ENCODE measurements at places on chromosomes 3 and 15.
A peak's percentile ranks its signal among the peaks of the same experiment; 100 is the strongest.

DNA sequence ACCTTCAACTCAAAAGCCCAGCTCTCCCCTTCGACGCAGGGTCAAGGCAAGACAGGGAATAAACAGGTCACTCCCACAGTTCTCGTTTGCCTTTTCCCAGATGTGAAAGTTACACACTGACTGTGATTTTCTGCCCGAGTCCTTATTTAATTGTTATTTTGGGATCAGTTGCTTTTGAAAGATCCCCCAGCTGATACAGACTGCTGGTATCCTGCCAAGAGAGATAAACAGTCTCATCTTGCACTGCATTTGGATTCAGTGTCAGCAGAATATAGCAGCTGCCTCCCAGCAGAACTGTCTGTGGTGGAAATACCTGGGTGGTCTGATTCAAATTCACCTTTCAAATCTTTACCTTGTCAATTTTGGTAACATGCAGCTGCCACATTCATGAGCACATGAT lies 56.0 kb upstream of the FAM3D start:
- no peaks in the 10 kb centered on the region for H3K27me3 ChIP-seq
- H3K36me3 ChIP-seq: no peaks in the 10 kb centered on the region
- no peak overlapping the region for H3K27ac ChIP-seq
- no peak overlapping the region for H3K4me3 ChIP-seq
- H3K4me1 ChIP-seq: no peaks in the 10 kb centered on the region

GRCh38 chr15:74217907-74218885 lies 15.6 kb upstream of the STRA6 start:
- no peak overlapping the region for H3K27ac ChIP-seq
- H3K27me3 ChIP-seq: peaks cover 52% of the 10 kb centered on the region
- H3K4me3 ChIP-seq: no peak overlapping the region

GRCh38 chr3:51789437-51789836 lies 10.4 kb upstream of the IQCF6 start:
- H3K27me3 ChIP-seq: no peaks in the 10 kb centered on the region
- no peak for DNase-seq
- no peak overlapping the region for H3K4me3 ChIP-seq
- no peaks in the 10 kb centered on the region for H3K4me1 ChIP-seq
- H3K27ac ChIP-seq: no peak overlapping the region
- no peaks in the 10 kb centered on the region for H3K36me3 ChIP-seq

DNA sequence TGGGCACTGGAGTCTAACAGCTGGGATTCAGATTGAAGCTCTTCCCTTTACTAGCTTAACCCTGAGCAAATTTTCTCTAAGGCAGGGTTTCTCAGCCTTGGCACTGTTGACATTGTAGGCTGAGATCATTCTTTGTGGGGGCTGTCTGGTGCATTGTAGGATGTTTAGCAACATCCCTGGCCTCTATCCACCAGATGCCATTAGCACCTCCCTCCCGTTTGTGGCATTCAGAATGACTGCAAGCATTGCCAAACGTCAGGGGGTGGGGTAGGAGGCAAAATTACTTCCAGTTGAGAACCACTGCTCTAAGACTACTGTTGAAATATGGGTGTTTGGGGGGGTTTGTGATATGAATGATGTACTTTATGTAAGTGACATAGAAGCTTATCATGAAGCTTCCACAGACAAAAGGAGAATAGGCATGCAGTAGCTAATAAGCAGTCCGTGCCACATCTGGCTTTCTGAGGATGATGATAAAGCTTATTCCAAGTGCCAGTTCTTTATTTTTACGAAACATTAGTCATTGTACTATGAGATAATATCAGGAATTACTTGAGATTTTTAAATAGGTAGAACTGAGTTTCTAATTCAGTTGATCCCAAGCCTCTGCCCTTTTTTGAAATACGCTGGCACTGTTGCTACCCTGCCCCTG lies 39.3 kb downstream of the NKIRAS1 start:
- H3K36me3 ChIP-seq: peaks cover 5% of the 10 kb centered on the region
- H3K27me3 ChIP-seq: no peaks in the 10 kb centered on the region
- peaks cover 3% of the 10 kb centered on the region for H3K4me1 ChIP-seq
- no peak overlapping the region for H3K27ac ChIP-seq
- no peak overlapping the region for H3K4me3 ChIP-seq

DNA sequence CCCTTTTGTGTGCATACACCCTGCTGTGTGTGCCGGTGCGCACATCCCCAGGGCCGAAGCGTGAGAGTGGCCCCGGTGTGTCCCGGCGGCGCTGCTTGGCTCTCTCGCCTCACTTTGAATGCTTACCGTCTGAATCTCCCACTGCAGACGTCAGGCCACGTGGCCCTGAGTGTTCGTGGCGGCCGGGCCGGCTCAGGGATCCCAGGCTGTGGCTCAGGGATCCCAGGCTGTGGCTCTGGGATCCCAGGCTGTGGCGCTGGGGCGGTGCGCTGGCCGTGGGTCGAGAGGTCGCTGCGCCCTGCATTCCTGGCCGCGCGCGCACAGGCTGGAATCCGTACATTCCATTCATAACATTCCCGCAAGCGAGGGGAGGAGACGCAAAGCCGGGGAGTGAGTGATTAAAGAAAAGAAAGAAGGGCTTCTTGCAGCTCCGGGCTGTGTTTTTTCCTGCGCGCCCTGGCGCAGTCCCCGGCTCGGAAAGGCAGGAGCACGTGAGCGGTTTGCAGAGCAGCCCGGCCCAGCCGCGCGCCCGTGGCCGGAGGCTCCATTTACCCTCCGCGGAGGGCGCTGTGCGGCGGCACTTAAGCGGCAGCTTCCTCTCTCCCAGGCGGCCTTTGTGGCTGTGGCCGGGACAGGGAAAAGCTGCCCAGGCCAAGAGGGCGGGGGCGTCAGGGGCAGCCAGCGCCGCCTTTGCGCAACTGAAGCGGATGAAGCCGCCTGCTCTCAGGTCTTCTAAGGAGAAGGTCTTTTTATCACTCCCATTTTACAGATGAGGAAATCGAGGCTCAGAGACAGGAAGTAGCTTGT lies 87.0 kb upstream of the ALDH1L1 start:
- H3K4me3 ChIP-seq: no peak overlapping the region
- H3K27ac ChIP-seq: no peak overlapping the region
- DNase-seq: no peak

DNA sequence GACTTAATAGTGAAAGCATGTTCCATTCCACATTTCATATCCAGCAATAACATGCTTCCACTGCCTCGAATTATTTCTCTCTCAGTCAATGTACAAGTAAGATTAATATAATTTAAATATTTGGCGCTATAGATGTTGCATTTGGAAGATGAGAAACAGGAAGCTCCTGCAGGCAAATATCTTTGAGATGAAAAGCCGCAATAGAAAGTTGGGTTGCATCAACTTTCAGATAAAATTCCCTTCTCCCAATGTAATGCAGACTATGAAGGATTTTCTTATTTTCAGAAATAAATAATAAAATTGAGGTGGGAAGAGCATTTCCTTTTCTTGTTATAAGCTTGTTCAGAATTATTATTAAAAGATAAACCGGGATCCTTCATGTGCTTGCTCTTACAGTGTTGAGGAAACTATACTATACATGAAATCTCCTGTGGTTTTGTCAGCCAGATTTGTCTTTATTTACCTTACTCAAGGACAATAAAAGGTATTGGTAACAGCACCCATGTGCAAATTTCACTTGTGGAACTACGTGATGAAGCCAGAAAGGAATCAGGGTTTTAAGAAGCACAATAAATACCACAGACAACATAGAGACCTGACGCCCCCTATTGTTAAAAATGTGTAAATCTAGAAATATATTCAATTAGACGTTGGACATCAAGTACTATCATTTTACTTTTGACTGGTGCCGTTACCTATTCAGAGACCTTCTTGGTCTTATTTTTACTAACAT lies 307.0 kb downstream of the ARPP21 start:
- DNase-seq: peak; percentile 2
- no peaks in the 10 kb centered on the region for H3K4me1 ChIP-seq
- H3K27ac ChIP-seq: no peak overlapping the region
- H3K4me3 ChIP-seq: no peak overlapping the region
- H3K27me3 ChIP-seq: no peaks in the 10 kb centered on the region
- no peaks in the 10 kb centered on the region for H3K36me3 ChIP-seq

DNA sequence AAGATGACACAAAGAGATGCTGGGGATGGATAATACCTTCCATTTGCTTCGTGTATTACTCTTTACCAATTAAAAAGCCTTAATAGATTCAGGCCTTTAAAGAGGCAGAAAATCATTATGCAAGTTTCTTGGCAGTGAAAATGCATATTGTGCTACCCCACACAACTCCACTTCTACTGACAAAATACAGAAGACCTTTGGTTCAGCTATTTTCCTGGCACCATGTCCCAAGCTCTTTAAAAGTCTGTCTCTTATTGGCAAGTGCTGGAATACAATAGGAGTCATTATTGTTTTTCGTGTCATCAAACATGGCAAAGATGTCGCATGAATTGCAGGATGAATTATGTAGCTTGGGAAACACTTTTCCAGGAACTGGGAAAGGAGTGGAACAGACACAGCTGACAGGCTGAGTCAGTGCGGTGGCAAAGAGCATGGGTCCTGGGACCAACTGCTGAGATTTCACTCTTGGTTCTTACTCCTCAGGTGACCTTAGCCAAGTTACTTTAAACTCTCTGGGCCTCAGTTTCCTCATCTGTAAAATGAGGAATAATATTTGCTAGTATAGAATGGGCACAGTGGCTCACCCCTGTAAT lies 5.5 kb upstream of the TSPAN3 start:
- DNase-seq: no peak
- no peak overlapping the region for H3K4me3 ChIP-seq
- H3K4me1 ChIP-seq: no peaks in the 10 kb centered on the region
- no peak overlapping the region for H3K27ac ChIP-seq
- H3K36me3 ChIP-seq: no peaks in the 10 kb centered on the region
- peaks cover 32% of the 10 kb centered on the region for H3K27me3 ChIP-seq

GRCh38 chr3:127781411-127782001 lies 40.8 kb downstream of the MGLL start:
- H3K36me3 ChIP-seq: no peaks in the 10 kb centered on the region
- no peak for DNase-seq
- no peak overlapping the region for H3K4me3 ChIP-seq
- no peaks in the 10 kb centered on the region for H3K4me1 ChIP-seq
- no peak overlapping the region for H3K27ac ChIP-seq
- H3K27me3 ChIP-seq: peaks cover 6% of the 10 kb centered on the region

DNA sequence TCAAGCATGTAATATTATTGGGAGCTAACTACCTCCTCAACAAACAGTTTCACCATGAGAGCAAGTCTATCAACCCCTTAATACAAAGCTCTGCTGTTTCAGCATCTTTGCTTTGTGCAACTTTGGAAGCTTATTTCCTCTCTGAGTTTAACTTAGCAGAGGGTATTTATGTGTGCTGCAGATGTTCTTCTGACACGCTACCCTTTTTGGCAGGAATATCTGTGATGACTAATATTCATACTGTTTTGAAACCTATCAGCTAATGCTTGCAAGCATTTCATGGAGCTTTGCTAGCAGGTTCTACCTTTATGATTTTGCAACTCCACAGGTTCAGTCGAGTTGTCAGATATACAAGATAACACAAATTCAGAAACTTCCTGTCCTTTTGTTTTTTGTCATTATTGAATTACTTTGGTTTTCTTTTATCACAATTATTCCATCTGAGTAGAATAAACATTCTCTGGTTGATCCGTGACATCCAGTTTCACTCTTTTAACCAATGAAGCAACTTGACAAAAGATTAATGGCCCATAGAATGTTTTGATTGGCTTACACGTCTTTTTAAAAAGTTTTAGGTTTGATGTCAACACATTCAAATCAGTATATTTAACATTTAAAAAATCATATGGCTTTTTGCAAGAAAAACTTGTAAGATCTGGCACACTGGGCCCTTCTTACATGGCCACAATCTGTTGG lies 1.7 kb upstream of the SLC9A9 start:
- no peaks in the 10 kb centered on the region for H3K27me3 ChIP-seq
- H3K4me3 ChIP-seq: no peak overlapping the region
- H3K36me3 ChIP-seq: no peaks in the 10 kb centered on the region
- no peak for DNase-seq

- H3K27ac ChIP-seq: no peak overlapping the region
- no peaks in the 10 kb centered on the region for H3K4me1 ChIP-seq
- no peaks in the 10 kb centered on the region for H3K27me3 ChIP-seq
- no peaks in the 10 kb centered on the region for H3K36me3 ChIP-seq
- H3K4me3 ChIP-seq: no peak overlapping the region
- no peak for DNase-seq
Measured at GRCh38 chr3:116340680-116341216, 104.5 kb downstream of the LSAMP start.

DNA sequence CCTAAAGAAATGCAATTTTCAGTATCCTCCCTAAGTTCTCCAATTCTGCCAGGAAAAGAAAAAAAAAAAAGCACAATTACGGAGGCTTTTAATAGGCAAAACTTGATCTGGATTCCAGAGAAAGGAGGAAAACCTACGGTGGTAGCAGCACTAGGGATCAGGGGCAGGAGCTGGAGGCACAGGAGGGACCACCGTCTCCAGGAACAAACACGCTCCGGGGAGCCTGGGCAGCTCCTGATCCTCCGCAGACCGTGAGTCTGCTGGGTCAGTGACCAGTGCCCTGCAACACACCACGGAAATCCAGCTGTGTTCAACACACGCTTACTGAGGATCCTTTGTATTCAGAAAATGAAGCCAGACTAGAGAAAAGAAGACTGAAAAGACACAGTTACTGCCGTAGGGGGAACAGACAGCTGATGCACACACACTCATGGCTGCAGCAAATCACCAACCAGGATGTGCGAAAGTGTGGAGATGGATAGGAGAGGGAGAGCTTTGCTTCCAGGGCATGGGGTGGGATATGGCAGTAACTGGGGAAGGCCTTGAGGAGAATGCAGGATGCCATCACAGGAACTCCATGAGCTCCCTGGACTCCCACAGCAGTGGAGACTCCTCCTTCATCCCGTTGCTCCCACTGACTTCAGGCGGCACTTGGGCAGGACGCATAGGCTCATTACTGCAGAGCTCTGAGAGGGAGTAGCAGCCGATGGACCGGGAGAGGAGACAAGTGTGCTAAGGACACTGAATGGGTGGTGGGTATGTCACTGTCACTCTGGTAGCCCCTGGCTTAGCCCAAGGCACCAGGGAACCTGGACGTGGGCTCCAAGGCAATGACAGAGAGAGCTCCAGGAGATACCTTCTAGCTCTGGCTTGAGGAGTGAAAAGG lies 167.0 kb downstream of the ATP10A start:
- H3K27ac ChIP-seq: no peak overlapping the region
- no peaks in the 10 kb centered on the region for H3K36me3 ChIP-seq
- no peak overlapping the region for H3K4me3 ChIP-seq
- no peak for DNase-seq
- no peaks in the 10 kb centered on the region for H3K27me3 ChIP-seq

DNA sequence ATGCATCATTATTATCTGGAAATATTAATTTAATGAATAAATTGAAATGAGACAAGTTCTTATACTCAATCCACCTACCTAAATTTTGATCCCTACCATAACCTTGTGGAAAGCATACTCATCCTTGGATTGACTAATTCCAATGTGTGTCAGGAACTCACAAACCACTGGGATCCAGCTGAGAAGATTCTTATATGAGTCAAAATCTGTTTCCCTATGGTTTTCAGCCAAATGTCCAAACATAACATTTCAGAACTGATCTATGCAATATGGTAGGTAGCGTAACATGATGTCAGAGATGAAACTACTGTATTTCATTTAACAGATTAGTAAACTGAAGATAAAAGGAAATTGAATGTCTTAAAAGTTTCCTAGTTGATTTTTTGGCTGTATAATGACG lies 250.0 kb downstream of the PLOD2 start:
- no peak overlapping the region for H3K4me3 ChIP-seq
- no peaks in the 10 kb centered on the region for H3K36me3 ChIP-seq
- DNase-seq: no peak
- no peaks in the 10 kb centered on the region for H3K27me3 ChIP-seq

GRCh38 chr3:45640724-45641361 lies 46.3 kb downstream of the LIMD1 start:
- H3K36me3 ChIP-seq: peaks cover 39% of the 10 kb centered on the region
- H3K27me3 ChIP-seq: no peaks in the 10 kb centered on the region
- no peak overlapping the region for H3K4me3 ChIP-seq
- DNase-seq: no peak
- H3K27ac ChIP-seq: peak overlapping the region; percentile 53
- H3K4me1 ChIP-seq: peaks cover 5% of the 10 kb centered on the region
